Stimulated activated CD8-positive, alpha-beta memory T cell treated with anti-CD3 and anti-CD28 coated beads, Interleukin-7, amount 100 ng/mL, for 24 hours (primary cell): ENCODE measurements at places on chromosomes 4 and X.

- DNase-seq = no peak
These were observed 53.7 kb downstream of the COQ2 start for GRCh38 chr4:83230928-83231327.

- no peak for DNase-seq
These were observed 256.8 kb upstream of the VCX start for GRCh38 chrX:7586126-7586525.

- DNase-seq = no peak
These were observed 16.0 kb downstream of the PRDM8 start for GRCh38 chr4:80213117-80213815.

GRCh38 chr4:1139860-1140259 is 26.5 kb upstream of the RNF212 start:
- DNase-seq = no peak

- no peak for DNase-seq
These were observed 48.5 kb downstream of the PRPS1 start for GRCh38 chrX:107676559-107677378.

DNA sequence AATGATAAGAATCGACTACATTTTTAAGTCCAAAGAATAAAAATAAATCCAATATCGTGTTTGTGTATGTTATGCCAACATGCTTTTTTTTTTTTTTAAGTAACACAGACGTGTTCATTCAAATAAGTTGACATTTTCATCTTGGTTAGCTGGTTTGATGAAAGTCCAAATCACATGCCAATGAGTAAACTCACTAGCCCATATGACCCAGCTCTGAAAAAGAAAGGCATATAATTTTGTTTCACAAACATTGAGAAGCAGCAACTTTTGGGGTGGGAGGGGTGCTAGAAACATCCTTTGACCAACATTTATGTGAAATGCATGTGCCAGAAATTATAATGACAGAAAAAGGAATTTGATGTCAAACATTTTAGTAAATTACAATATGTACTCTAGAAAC is 61.6 kb upstream of the SPP1 start:
- no peak for DNase-seq
